ENCODE measurements at places on chromosomes 1 and 21. TPM values are rescaled to one million over a fixed set of nuclear protein-coding genes. Genes with fewer than 3 reads are reported as not detected.

KRTAP10-9 gene
- not detected for total RNA-seq

DNA sequence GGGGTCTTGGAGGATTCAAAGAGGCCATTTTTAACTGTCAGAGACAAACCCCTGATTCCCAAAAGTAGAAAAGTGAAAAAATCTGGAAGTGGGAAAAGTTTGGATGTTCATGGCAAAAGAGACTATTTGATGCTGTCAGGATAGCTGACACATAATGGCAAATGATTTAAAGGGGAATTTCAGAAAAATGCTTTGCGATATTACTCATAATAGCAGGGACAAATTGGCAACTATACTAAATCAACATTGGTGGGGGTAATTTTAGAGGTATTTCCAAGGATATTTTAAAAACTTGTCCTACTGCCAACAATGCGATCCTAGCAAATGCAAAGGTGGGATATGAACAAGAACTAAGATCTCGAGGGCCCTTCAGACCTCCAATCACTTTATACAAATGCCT lies 5.3 kb upstream of the GSTM4 start:
- no peak for DNase-seq

DNA sequence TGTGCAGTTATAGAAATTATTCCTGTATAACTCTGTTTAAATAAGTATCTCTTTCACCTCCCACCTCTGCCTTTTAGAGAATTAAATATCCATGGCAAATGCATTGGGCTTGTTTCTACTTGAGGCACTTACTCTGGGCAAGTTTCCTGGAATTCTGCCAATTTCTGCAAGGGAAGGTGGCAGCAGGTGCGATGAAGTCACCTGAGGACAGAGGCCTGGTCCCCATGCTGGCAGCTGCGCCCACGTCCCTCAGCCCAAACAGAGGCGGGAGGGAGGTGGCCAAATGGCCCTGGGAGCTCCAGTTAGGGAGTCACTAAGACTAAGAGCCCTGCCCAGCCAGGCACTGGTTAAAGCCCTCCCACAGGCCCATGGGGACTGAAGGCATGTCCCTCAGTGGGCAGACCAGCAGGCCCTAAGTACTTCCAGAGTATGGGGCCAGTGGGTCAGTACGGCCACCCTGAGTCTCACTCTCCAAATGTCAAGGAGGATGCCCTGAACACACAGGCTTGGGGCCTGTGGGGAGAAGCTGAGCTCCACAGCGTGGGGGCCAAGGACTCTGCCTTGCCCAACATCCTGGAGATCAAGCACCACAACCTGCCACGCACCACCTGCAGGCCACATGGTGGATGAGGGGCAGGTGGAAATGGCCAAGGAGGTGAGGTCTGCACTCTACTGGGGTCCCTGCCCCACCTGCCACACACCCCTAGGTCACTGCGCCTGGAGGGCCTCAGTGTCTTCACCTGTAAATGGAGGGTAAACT lies 19.4 kb downstream of the ACOT7 start:
- no peak for DNase-seq

GRCh38 chr1:3632298-3632697 lies 7.5 kb downstream of the TPRG1L start:
- DNase-seq, result no peak

DNA sequence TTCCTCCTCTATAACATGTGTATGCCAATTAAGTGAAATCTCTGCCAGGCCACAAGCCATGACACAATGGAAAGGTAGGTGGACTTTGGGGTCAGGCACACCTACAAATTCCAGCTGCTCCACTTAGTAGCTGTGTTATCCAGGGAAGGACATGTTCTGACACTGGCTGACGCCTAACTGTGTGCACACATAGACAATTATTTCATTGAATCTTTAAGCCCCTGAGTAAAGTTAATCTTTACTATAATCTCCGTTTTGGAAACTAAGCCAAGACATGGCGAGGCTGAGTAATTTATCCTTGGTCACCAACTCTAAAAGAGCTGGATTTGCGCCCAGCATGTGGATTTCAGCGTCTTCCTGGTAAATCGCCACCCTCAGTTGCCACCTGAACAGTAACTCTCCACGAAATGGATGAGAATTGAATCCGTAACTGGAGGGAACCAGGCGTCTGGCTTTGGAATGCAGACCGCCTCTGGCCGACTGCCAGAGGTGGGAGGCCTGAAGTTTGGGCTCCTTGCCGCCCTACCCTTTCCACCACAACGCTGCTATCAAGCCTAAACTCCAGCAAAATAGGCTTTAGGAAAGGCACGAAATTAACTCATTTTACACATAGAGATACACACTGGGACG lies 888 bp upstream of the SNRPE start:
- DNase-seq, result no peak

DNA sequence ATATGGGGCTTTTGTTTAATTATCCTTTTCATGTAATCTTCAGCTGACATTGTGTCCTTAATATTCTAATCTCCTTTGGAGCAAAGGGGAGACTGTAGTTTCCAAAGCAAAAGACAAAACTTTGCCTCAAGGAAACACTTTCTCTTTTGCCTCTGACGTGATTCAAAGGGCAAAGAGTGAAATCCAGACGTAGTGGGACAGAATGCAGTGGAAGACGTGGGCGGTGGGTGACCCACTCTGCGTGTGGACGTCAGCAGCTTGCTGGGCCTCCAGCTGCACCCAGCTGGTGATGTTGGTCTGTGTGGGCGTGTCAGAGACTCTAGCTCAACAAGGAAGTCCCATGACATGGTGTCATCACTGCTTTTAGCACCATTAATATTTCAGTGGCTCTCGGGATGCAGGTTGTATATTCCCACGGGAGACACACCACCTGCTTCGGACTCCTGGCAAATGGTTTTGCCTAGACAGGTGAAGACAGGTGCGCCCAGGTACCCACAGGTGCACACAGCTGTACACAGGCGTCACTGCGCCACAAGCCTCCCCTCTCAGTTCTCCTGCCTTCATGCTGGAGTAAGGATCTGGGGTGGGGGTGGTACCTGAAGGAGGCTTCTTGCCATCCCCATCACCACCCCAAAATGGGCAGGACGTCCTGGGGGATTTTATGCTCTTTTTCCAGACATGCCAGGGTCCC lies 292.1 kb upstream of the VAMP3 start:
- DNase-seq, result peak; percentile 50

GRCh38 chr1:200893411-200893901 lies 1.2 kb upstream of the INAVA start:
- DNase-seq, result no peak

DNA sequence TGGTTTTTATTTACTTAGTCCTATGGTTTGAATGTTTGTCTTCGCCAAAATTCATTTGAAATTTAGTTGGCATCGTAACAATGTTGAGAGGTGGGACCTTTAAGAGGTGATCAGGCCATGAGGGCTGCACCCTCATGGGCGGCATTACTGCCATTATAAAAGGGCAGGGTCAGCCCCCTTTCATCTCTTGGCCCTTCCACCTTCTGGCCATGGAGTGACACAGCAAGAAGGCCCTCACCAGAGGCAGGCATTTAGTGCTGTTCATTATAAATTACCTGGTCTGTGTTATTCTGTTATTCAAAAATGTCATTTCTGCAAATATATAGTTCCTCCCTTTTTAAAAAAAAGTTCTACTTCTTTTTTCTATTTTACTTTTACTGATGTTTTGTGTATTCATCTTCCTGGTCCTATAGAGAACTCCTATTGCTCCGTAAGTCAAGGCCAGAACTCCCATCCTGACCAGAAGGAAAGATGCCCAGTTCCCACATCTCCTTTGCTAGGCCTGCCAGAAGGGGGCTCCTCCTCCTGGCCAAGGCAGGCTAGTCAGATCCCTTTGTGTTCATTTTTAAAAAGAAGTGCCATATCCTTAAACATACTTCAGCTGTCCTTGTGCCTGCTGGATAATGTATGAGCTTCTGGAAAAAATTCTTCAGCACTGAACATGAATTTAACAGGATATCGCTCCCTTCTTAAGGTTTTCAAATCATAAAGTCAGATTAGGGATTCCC lies 10.0 kb upstream of the LBR start:
- DNase-seq, result no peak

- DNase-seq, result no peak
These were observed 60.4 kb upstream of the ACOT11 start for GRCh38 chr1:54487571-54488050.

- DNase-seq, result no peak
These were observed 854.3 kb downstream of the BRINP3 start for GRCh38 chr1:189623336-189623735.

NBPF10 gene
- 1.5 TPM for total RNA-seq

GRCh38 chr1:236541710-236542109 lies 17.9 kb downstream of the LGALS8 start:
- DNase-seq, result no peak

GRCh38 chr1:231663211-231663792 lies 36.7 kb downstream of the DISC1 start:
- DNase-seq, result no peak

CD1E gene
- total RNA-seq, result not detected

GRCh38 chr1:217249857-217250256 lies 381.0 kb downstream of the GPATCH2 start:
- DNase-seq, result no peak

DNA sequence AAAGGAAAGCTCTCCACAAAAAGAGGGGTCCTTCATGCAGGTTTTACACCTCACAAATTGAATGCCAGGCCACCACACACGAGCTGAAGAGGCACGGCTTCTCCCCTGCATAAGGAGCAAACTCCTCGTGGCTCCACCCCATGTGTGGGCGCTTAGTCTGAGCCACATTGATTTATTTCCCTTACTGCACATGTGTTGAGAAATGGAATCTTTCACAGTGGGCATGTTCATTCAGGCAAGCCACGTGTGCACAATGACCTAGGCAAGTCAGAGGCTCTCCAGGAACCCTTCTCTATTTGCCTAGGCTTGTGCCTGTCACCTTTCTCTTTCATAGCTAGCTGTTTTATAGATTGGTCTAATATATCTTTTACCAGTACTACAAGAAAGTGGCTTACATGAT lies 120.5 kb downstream of the LTN1 start:
- no peak for DNase-seq

F5 gene
- total RNA-seq, result 50.8 TPM

GBP3 gene
- total RNA-seq, result 4.5 TPM

PLA2G2C gene
- 0.44 TPM for total RNA-seq

GRCh38 chr1:236064674-236065508 lies at the start of gene NID1:
Gene NID1, minus strand, starts transcription at chr1:236065090. Its CDS starts 11 bp downstream, at chr1:236065079.
- peak; percentile 34 for DNase-seq

CNR2 gene
- not detected for total RNA-seq

GRCh38 chr1:2027961-2028583 lies 8.9 kb downstream of the GABRD start:
- no peak for DNase-seq
